Naive B cell (primary cell): ENCODE measurements at places on chromosomes 5 and 9.
A peak's percentile ranks its signal among the peaks of the same experiment; 100 is the strongest.

GRCh38 chr9:100099722-100100042, 639 bp downstream of the INVS start:
- DNase-seq = no peak

GRCh38 chr5:37184748-37185364, 64.3 kb downstream of the CPLANE1 start:
- DNase-seq = peak; percentile 62

GRCh38 chr5:157471709-157472108, 11.7 kb downstream of the NIPAL4 start:
- no peak for DNase-seq

DNA sequence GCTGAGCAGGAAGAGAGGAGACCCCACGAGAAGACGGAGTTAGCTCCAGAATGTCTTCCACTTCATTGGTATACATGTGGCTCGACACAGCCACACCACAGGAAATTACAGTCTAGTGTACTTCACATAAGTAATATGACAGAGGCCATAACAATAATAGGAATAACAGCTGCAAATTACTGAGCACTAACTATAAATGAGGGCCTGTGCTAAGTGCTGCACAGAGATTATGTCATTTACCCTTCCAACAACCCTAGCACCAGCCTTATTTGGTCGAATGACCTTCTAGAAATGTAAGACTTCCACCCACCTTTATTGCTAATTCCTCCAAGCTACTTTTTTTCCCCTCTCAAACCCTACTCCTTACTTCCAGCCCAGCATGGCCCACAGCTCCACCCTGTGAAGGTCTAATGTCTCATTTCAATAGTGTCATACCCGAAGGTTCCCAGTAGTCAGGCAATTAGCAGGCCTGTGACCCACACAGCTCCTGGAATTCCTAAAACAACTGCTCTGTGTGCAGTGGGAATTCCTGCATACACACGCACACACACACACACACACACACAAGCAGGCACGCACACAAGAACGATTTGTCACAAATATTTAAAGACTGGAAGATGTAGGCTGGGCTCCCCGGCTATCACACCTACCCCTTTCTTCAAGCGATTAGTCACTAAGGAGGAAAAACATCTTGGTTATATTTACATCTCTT, 134.5 kb downstream of the FRMD3 start:
- no peak for DNase-seq

GRCh38 chr9:107154291-107154690, 128.8 kb upstream of the RAD23B start:
- no peak for DNase-seq
